Stimulated activated CD8-positive, alpha-beta memory T cell treated with anti-CD3 and anti-CD28 coated beads, Interleukin-4, amount 100 ng/mL, for 1 hour (primary cell): ENCODE measurements at places on chromosomes 7 and 10.

DNA sequence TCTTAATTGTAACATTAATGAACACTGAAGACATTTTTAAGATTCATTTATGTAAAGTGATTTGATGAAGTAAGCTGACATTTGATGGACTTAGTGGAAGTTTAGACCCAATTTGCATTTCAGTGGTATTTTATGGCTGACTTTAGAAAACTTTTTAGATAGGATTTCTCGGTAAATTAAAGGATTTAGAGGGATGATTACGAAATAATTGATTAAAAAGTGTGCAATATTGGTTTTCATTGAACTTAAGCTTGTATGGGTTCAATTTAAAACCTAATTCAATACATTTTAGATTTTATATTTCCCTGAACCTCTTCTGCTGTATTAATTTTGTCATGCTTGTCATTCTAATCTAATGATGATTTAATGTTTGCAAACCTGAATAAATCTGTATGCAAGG lies 135.1 kb downstream of the SDK1 start:
- no peak for DNase-seq

DNA sequence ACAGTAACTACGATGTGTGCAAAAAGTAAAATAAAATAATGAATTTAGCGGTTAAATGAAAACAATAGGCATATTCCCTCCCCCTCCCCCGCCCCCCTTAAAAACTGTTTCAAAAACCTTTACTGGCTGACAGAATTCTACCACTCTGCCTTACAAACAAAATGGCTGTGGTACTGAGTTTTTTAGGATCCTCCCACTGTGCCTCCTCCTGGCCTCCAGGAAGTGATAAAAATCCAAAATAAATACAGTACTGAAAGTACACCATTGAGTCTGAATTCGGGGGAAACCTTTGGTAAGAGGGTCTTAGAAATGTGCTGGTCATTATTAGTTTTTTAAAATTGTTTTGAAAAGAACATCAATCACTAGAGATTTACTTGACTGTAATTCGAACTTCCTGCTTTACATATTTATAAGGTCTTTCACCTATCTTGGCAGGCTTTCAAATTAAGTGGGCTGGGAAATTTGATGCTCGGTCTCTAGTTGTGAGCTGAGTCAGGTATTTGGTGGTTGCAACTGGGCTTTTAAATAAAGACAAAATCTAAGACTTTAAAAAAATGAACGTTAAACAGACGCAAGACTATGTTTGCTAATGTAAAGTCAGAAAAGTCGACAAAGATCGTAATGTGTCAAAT lies 32.5 kb upstream of the EPC1 start:
- DNase-seq: no peak

GRCh38 chr7:18459484-18460245 lies 35.9 kb upstream of the HDAC9 start:
- DNase-seq: no peak

GRCh38 chr7:73518470-73518869 lies 3.6 kb downstream of the BAZ1B start:
- DNase-seq: no peak

- DNase-seq: no peak
Observed at GRCh38 chr10:44991571-44991970, 9.2 kb upstream of the ZNF22 start.

GRCh38 chr10:42691361-42692120 lies 53.2 kb upstream of the ZNF33B start:
- no peak for DNase-seq

- no peak for DNase-seq
Observed at GRCh38 chr10:10209167-10209566, 808.5 kb upstream of the CELF2 start.

GRCh38 chr10:75825235-75825634 lies 393.8 kb downstream of the LRMDA start:
- no peak for DNase-seq

DNA sequence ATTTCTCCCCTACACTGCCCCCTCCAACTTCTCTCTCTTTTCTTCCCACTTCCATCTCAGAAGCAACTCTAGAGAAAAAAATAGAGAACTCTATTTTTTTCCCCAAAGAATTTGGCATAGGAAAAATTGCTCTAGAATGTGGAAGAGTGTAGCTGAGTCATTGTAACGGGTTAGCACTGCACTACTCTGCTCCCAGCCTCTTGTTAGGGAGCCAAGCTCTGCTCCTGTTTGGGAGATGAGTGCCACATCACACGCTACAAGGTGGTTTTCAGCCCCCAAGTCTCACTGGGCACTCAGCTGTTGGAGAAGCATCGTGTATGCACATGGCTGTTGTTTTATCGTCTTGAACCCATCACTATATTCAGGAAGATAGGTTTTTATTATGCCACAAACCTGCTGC lies 136.4 kb downstream of the BMPER start:
- DNase-seq: no peak

DNA sequence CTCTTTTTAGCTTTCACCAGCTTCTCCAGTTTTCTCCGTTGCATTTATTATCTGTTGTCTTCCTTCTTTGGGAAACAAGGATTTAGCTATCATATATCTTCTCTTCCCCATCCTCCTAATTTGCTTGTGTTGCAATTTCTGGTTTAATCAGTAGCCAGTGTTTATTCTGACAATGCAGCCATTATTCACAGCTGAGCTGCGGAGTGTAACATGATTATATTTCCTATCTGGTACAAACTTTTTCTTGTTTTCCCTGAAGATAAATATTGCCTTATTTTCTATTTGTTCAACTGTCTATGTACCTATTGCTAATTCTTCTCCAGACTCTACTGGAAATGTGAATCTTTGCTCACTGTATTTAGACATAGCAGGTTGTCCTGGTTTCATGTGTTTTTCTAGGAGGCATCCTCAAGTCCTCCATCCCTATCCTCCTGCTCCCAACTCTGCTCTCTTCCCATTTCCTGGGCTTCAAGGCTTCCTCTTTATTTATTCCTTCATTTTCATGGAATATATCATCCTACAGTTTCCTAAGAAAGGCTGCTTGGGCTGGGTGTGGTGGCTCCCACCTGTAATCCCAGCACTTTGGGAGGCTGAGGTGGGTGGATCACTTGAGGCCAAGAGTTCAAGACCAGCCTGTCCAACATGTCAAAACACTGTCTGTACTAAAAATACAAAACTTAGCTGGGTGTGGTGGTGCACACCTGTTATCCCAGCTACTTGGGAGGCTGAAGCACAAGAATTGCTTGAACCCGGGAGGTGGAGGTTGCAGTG lies 72.4 kb upstream of the KDM7A start:
- no peak for DNase-seq

DNA sequence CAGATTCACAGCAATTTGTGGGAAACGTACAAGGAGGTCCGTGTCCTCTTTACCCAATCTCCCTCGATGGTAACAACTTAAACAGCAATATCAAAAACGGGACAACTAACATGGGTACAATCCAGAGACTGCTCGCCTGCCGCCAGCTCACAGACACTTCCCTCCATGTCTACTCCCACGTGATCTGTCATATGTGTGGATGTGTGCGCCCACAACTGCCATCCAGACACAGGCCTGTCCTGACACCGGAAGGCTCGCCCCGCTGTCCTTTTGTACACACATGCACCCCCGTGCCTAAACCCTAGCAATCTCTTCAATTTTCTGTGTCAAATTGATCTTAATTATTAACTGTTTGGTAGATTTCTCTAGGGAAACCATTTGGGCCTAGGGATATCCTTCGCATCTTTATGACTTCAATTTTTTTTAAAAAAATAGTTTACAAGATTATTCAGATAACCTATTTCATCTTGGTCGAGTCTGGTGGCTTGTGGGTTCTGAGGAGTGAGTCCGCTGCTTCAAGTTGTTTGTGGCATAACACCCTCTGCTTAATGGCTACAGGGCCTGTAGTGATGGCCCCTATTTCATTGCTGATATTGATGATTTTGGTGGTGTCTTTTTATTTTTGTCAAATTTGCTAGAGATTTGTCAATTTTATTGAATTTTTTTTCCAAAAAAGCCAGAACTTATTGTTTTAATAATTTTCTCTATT lies 260.6 kb downstream of the MAD1L1 start:
- DNase-seq: no peak

GRCh38 chr10:76649723-76650127 lies 987.9 kb downstream of the KCNMA1 start:
- DNase-seq: no peak

DNA sequence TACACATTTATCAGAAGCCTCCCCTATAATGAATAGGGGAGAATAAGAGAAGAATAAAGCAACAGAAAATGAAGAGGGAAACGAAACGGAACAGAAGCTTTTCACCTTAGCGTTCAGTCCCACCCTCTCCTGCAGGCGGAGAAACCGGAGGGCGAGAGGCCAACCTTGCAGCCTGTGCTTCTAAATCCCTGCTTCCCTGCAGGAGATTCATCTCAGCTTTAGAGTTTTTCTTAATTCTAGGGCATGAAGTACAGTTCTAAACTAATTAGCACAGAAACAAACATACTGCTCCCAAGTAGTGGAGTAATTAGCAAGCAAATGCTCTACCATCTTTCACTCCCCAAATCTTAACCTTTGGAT lies 107.2 kb downstream of the CUBN start:
- no peak for DNase-seq

- DNase-seq: no peak
Observed at GRCh38 chr7:30027065-30027456, 559 bp upstream of the FKBP14 start.

GRCh38 chr10:115996031-115996430 lies 277.0 kb downstream of the GFRA1 start:
- no peak for DNase-seq

- no peak for DNase-seq
Observed at GRCh38 chr10:125768219-125768855, 7.3 kb downstream of the MMP21 start.

DNA sequence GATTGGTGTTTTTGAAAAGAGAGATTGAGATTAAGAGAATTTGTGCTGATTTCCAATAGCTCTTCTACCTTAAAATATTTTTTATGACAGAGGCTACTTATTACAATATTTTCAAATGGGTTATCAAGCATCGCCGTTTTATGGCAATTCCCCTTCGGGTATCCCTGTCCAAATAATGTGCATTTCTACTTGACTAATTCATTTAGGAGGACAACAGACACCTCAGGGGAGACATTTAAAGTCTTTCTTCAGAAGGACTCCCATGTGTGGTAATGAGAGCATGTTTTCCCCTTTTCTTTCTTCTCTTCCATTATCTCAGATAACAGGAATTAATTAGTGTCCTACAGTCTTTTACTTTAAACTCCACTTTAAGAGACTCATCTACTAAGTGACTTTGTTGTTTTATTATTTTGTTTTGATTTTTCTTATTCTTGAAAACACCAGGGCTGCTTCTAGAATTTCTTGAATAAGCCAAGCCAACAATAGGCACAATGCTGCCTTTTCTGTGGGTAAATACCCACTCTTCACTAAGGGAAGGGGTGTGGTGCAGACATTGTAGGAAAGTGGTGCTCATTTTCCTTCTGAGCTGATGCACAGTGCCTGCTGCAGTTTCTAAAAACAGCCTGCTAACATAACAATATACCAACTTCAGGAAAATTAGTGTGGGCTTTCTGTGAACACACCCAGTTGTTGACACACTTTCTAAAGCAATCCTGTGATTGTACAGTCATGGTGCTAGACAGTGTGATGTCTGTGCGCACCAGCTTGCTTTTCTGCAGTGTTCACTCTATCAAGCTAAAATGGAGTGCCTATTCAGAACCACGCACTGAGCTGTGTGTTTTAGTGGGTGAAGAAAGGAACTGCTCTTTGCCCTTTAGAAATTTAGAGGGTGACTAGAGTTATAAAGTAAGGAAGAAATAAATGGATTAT lies 597.7 kb downstream of the NRG3 start:
- DNase-seq: no peak

DNA sequence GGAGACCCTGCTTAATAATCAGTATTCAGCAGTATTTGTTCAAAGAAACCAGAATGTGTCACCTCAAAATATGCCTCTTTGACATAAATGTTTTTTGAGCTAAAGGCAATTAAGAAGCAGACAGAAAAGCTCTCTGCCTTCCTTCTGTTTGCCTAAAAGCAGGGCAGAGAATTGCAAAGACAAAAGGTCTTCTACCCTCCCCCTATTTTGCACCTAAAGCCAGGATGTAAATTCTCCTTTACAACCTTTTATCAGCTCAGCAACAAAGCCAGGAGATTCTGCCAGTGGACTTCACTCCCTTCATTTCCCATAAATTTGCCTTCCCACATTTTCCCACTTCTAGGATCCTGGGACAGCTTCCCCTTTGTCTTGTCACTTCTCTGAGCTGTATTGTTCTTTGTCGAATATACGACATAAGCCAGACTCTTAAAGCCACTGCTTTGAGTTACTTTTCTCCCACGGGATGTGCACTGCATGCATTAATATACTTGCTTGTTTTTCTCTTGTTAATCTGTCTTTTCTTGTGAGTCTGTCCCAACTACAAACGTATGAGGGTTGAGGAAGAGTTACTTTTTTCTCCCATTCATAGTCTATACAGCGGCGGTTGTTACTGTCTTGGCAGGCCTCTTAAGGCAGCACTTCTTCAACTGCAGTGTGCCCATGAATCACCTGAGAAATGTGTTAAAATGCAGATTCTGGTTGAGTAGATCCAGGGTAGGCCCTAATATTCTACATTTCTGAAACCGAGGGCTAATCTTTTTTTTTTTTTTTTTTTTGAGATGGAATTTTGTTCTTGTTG lies 48.2 kb downstream of the ST8SIA6 start:
- no peak for DNase-seq

DNA sequence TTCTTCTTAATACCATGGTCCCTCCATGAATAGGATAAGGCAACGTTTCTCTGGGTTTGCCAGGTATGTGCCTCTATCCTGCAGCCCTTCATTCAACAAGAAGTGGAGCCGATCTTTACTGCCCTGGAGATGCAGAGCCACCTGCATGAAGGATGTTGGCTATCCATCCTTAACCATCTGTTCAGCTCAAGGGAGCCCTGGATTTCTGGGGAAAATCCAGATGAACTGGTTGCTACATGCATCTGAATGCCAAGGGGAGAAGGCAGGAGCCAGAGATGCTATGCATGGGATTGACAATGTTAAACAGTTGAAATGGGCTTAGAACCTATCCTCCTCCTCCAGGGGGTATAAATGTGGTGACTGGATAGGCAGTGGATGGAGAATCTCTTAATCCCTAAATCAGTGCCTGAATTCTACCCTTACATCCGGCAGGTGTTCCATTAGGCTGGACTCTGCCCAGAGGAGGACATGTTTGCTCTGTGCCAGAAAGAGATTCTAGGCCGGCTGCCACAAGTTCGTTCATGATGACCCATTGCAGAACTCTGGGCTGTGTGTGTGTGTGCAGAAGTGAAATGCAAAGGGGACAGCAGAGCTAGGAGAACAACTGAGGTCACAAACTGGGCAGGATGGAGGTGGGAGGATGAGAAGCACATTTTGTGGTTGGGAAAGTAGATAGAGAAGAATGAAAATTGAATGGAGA lies 15.6 kb downstream of the CPED1 start:
- DNase-seq: no peak

DNA sequence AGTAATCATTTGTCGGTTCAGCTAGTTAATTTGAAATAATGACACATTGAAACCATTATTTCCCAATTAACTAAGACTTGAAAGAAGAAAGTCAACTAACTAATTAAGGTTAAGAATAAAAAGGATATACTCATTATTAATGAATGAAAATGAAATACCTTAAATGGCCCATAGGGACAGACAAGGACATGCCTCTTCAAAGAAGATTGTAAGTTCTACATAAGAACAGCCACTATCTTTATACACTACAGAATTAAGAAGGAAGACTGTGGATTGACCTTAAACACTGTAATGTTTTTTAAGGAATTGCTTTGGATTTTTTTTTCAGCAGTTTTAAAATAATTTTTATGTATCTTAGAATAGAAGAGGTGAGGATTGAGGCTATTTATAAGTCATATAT lies 60.7 kb downstream of the CSTF2T start:
- no peak for DNase-seq

GRCh38 chr7:46368871-46369270 lies 447.8 kb upstream of the IGFBP3 start:
- DNase-seq: no peak
